Esophagus squamous epithelium (tissue), 5 donors: ENCODE measurements at places on chromosomes 7 and 10.

GRCh38 chr7:47513741-47514241, 68.1 kb downstream of the TNS3 start:
- DNase-seq = no peak

GRCh38 chr10:10361301-10361885, 656.3 kb upstream of the CELF2 start:
- DNase-seq = no peak

GRCh38 chr10:119737823-119738222, 12.0 kb downstream of the INPP5F start:
- no peak for DNase-seq

GRCh38 chr10:2476218-2476811, 591.0 kb upstream of the PFKP start:
- DNase-seq = no peak

DNA sequence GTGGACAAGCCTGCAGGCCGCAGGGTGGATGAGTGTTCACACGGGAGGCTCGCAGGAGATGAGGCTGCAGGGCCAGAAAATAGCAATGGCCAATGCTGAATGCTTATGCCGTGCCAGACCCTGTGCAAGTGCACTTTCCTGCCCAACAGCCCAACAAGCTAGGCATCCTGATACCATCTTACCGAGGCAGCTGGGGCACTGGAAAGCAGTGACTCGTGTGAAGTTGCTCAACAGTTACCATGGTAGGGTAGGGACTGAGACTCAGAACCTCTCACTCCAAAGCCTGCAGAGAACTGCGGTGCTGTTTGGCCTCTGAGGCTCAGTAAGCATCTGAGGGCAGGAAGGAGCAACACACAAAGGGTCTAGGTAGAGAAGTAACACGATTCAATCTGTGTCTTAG, 43.7 kb downstream of the JAZF1 start:
- DNase-seq = no peak

DNA sequence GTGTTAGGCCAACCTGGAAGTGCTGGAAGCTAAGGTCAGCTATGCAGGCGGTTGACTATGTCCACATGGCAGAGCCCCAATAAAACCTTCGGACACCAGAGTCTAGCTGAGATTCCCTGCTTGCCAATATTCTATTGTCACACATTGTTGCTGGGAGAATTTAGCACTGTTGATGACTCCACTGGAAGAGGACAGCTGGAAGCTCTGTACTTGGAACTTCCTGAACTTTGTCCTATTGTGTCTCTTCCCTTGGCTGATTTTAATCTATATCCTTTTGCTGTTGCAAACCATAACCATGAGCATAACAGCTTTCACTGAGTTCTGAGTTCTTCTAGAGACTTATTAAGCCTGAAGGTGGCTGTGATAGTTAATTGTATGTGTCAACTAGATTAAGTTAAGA, 12.0 kb downstream of the XRCC2 start:
- DNase-seq = no peak

GRCh38 chr10:17923728-17924127, 28.0 kb upstream of the SLC39A12 start:
- no peak for DNase-seq

DNA sequence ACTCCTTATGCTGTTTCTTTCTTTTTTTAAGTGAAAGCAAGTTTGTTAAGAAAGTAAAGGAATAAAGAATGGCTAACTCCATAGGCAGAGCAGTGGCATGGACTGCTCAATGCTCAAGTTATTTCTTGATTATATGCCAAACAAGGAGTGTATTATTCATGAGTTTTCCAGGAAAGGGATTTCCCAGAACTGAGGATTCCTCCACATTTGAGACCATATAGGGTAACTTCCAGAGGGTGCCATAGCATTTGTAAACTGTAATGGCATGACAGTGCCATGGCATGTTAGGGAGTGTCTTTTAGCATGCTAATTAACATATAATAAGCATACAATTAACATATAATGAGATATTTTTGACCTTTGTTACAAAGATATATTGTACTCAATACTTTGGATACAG, 1034.5 kb upstream of the PHF14 start:
- DNase-seq = no peak

DNA sequence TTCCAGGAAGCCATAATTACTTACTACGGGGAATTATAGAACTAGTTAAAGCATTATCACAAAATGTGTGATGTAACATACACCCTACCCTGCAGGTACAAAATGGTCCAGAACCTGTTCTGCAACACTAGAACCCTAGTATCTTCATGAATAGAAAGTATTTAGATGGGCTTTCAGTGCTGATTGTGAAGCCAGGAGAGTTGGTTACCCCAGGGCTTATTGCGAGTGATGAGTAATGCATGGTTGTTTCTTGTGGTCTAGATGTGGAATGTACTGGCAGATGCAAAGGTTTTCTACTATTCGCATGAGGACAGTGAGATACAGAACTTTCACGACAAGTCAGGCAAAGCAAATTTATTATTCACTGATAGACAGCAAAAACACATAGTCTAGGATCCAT, 33.6 kb upstream of the AGR3 start:
- DNase-seq = no peak

DNA sequence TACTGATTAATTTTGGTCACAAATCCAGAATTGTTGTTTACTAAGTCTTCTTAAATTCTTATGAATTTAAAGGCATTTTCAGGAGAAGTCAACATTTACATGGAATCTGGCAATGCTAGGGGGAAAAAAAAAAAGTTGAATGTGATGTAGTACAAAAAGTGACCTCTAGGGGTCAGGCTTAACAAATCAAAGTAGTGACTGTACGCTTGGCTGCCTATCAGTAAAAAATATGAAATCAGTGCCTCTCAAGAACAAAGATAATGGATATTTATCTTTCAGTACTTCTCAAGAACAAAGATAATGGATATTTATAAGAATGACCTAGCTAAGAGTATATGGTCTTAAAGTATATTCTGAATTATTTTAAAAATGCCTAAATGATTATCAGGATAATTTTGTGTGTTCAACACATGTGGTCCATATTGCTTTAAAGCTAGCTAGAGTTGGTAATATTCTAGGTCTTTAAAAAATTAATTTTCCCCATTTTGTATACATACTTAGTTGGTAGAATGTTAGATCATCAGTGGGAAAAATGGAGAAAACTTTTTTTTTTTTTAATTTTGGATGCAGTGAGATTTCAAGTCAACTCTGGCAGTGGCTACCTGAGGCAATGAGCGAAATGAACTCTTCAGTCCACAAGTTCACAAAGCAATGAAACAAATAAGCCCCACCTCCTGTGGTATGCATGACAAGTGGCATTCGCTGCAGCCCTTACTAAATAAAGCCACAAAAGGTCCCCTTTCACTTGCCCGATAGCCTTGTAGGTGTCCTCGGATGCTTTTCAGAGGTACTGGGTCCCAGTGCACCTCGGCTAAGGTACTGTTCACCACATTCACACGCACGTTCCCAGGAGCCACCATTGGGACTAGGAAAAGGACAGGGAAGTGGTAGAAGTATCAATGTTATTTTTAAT, 51.2 kb upstream of the LAMB4 start:
- no peak for DNase-seq

DNA sequence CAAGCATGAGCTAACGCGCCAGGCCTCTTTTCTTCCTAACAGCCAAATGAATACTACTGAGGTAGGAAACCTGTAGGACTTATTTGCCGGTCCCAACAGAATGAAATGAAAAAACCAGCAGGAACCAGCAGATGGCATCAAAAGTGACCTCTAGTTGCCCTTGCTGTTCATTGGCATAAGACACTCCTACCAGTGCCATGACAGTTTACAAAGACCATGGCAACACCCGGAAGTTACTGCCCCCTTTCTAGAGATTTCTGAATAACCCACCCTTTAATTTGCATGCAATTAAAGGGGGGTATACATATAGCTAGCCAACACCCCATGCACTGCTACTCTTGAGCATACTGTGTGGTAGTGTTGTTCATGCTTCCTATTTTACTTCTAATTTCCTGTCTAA, 65.2 kb downstream of the ATE1 start:
- DNase-seq = no peak

DNA sequence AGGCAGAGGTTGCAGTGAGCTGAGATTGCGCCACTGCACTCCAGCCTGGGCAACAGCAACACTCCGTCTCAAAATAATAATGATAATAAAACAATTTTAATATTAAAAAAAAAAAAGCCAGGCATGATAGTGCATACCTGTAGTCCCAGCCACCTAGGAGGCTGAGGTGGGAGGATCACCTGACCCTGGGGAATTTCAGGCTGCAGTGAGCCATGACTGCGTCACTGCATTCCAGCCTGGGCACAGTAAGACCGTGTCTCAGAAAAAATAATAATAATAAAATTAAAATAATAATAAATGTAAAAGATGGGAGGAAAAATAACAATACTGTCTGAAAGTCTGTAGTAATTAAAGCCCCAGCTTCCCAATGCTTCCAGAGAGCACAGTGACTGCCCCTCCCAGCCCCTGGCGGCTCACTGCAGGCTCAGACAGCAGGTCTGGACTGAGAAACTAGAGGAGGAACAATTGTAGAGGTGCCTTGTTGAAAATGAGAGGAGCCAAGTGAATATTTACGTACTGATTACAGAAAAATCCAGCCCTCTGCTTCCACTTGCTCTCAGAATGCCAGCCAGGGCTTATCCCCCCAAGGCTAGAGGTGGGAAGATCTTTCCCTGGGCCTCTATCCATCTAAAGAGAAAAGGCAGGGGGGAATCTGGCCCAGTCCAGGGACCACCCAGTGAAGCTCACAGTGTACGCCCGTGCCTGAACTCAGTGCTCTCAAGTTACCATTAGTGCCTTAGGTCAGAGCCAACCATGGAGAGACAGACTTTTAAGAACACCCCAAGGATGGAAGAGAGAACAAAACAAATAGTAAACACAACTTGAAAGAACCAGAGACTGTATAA, 112.8 kb downstream of the PARD3 start:
- no peak for DNase-seq

DNA sequence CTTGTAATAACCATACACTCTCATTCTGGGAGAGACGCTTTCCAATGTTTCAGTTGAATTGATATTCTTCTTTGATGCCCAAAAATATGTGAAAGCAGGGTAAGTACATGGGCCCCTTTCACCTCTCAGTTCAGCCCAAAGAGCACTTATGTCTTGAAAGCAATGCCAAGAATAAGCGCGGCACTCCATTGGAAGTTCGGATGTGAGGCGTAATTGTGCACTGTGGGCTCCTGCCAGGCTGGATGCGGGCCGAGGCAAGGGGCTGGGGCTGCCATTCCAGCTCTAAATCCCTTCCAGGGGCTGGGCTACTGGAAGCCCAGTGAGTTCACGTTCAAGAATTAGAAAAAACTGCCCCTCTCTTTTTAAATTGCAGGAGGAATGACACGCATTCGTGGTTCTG, 113.8 kb downstream of the EBF3 start:
- DNase-seq = no peak

DNA sequence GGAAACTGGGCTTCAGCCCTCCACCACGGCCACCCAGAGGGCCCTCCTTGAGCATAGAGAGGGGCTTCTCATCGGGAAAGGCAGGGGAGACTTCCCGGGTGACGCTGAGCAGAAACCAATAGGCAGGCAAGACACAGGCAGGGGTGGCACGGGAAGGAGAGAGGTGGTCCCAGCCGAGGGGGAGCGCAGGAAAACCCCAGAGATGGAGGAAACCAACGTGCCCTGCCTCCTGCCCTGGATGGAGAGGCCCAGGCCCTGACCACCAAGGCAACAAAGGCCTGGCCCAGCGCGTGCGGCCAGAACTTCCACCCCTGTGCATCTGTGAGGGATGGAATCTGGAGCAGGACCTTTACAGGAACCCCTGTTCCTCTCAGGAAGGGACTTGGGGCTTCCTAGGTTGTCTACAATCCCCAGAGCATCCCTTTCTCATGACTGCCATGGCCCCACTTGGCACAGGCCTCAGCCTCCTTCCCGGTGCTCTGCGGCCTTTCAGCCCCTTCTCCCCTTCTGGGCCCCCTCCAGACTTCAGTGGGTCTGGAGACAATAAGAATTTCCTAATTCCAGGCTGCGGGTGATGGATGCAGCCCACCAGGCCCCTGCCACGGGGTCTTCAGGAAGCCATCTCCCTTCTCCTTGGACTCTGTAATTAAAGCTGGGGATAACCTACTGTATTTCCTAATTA, 137.0 kb upstream of the RET start:
- DNase-seq = no peak

GRCh38 chr10:121085367-121085766, 234.2 kb downstream of the WDR11 start:
- DNase-seq = no peak

- no peak for DNase-seq
Observed at GRCh38 chr7:96989241-96989858, 16.0 kb upstream of the DLX6 start.

- no peak for DNase-seq
Observed at GRCh38 chr10:125016611-125017202, 74.8 kb downstream of the ZRANB1 start.

- DNase-seq = no peak
Observed at GRCh38 chr7:134045716-134046115, 81.4 kb upstream of the LRGUK start.

DNA sequence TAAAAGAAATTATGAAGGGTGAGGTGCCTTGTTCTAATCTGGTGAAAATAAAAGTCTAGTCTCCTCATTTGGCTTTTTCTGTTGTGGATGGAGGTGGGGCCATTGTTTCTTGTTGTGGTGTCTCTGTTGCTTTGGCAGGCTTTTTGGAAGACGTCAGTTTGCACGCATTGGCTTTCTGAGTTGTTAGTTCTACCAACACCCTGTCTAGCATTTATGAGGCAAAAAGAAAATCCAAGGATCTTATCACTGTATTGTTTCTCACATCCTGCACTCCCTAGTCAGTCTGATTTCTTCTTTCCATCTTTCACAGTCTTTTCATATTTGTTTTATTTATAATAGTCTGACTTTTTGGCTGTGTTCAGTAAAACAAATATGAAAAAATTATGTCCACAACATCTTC, 898.3 kb downstream of the REEP3 start:
- no peak for DNase-seq

DNA sequence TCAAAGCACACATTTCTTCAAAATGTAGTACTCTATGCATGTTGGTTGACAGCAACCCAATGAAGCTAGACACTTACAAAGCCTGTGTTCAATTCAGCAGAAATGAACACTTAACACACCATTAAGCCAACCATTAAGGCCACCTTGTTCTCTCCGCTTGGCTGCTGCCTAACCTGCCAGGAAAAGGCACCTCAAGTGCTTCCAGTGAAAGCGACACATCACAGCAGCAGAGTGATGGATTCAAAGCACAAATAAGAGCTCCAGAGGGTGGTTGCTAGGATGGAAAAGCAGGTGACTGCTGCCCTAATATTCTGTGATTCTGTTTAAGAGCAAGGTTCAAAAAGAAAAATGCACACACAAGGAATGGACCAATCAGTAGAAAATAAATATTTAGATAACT, 81.5 kb upstream of the GNAI1 start:
- no peak for DNase-seq

GRCh38 chr10:29379208-29379607, 90.3 kb downstream of the LYZL1 start:
- DNase-seq = no peak

- no peak for DNase-seq
Observed at GRCh38 chr10:109104806-109105205, 818.5 kb downstream of the XPNPEP1 start.
